ENCODE measurements at places on chromosomes 11 and 22.

DNA sequence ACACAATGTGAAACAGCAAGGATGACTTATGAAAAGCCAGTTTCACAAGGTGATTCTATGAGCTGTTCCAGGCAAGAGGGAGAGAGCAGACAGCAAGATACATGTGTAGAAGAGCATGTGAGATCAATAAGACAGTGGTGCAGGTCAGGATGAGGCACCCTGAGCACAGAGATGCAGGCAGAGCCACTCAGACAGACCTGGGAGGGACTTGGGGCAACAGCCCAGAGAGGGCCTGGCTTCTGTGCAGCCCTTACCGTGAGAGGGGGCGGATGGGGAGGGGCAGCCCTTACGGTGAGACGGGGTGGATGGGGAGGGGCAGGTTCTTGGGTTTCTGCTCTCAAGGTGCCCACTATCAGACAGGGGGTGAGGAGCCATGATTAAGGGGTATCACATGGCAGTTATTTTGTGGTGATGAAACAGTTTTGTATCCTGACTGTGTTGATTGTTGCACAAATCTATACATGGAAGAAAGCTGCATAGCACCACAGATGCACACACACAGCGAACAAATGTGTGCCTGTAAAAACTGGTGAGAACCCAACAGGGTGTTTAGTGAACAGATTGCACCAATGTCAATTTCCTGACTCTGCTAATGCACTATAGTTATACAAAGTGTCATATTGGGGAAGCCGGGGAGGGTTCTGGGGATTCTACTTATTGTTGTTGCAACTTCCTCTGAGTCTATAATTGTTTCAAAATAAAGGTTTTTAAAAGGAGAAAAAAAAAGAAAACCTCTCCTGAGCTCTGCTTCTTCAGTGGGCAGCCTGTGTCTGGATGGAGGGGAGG lies 5.2 kb upstream of the C22orf42 start:
- no peak for DNase-seq

DNA sequence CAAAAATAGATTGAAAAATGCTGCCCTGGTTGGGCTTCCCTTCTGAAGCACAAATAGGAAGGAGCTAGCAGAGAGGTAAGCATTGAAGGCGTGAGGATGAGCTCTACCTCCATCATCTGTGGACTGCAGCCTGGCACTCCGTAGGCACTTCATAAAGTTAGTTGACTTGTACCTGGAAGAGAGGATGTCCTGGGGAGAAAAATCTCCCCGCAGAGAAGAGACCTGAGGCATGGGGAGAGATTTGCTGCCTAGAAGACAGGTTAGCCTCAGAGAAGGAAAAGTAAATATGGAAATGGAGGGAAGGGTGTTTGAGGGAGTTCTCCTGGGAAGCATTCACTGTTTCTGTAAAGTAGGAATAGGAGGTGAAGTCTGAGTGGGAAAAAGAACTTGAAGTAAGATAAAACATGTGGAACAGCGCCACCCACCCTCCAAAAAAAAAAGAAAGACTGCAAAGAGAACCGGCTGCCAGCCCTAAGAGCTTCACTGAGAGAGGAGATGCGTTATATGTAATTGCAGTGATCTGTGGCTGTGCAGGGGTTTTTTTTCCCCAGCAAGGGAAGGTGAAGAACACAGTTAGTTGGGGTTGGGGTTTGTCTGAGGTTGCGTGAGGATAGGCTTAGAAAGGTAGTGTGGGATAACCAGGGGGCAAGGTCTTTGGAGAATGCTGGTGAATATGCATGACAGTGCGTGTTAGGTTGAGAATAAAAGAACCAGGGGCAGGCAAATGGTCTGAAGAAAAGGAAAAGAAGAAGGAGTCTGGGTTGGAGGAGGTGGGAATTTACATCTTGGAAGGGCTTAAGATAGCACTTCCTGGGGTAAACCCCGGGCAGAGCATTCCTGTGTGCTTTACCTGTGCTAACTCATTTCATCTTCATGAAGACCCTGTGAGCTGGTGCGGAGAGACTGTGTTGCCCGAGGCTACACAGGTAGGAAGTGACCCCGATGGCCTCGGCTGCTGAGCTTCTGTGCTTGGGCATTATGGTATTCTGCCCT lies 16.0 kb downstream of the TNRC6B start:
- no peak for DNase-seq

- DNase-seq = no peak
Measured at GRCh38 chr11:83119216-83119615, 37.7 kb upstream of the PCF11 start.

GRCh38 chr11:46363031-46363407 lies 15.8 kb downstream of the DGKZ start:
- DNase-seq = no peak

DNA sequence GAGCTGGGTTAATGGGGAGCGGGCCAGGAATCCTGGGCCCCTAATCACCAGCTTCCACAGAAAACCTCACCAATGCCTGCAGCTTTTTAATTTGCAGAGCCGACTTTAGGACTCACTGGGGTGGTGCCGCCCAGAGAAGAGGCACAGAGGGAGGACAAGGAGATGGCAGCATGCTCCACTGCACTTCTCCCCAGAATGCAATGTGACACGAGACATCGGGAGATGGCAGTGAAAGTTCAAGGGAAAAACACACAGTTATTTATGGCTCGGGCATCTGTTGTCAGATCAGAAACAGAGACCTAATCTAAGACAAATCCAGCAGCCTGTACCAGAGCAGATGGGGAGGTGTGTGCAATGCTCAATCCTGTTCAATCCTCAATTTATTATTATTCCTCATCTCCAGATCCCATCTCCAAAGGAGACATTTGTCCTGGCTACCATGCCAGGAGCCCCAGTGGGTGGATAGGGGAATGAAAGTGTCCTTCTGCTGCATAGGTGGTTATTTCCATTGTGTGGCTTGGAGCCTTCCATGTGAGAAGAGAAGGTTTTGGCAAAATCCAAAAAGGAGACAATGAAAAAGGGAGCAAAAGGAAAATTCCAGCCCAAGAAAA lies 250.0 kb downstream of the NXPE2 start:
- DNase-seq = no peak

- peak; percentile 65 for DNase-seq
Measured at GRCh38 chr11:117179048-117179999, 781 bp downstream of the SIDT2 start.

DNA sequence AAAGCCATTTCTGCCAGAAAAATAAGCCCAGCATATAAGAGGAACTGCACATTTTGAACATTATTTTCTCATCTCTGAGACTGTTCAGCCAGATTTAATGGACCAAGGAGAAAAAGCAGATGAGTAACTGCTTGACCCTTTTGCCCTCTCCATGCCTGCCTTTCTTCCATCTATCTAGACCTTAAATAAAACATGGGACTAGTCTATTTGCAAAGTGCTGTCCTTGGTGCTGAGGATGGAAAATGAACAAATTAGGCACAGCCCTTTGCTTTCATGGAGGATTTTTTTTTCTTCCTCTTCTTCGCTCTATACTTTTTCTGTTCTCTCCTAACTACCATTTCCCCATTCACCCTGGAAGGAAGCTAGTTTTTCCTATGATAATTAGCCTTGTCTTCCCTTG lies 361.3 kb downstream of the GRM5 start:
- no peak for DNase-seq

DNA sequence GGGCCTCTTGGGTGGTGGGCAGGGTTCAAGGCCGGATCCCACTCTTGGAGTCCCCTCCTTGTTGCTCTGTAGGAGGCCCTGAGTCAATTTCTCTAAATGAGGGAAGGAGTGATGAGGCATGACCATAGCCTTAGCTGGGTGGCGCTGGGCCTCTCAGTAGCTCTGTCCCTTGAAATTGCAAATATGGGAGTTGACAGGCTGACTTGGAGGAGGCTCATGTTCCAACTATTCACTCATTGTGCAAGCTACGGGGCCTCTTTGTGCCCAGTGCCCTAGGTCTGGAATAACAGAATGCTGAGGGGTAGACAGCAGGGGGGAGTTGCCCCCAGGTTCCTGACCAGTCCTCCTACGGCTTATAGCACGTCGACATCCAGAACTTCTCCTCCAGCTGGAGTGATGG lies 8.0 kb downstream of the SELENOM start:
- DNase-seq = no peak

DNA sequence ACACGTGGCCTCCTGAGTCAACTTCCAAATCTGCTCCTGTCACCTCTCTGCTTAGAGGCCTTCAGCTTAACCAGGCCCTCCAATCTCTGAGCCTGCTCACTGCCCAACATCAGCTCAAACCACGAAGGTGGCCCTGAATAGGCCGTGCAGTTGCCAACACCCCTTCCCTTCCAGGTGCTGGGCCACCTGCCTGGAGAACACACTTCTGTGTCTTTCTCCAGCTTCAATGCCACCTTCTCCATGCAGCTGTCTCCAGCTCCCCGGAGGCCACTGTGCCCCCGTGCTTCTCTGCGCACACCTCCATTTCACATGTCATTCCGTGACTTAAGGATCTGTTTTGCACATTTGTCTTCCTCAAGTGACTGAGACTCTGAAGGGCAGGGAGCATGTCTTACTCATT lies 5.3 kb downstream of the RELA start:
- DNase-seq = no peak

GRCh38 chr11:68855205-68855981 lies 13.7 kb upstream of the CPT1A start:
- DNase-seq = no peak

GRCh38 chr11:66484806-66485380 lies 4.7 kb downstream of the DPP3 start:
- DNase-seq = no peak

- DNase-seq = no peak
Measured at GRCh38 chr11:123695231-123695630, 40.8 kb upstream of the SCN3B start.

DNA sequence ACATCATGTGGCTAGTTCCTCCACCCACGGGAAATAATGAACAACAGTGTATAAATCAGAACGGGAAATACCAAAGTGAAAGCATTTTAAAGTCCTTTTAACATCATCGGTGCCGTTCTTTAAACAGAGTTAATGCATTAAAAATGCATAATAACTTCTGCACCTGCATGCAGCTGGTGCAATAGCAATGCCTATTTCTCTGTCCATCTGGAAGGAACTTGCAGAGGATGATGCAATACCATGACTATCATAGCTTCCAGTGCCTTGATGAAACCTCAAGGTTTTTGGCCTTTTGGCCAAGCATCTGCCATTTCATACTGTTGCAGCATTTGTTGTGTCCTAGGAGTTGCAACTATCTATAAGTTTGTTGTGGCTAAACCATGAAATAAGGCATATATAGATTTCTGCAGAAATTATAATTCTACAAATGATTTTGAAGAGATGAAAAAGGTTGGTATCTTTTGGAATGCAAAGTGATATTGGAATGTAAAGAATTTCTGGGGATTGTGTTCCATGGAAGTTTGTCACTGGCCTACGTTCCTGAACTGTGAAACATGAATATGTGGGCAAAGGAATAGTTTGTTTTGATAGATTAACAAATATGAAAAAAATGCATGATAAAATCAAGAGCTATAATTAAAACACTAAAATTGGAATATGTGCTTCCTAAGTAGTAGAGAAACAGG lies 9.8 kb upstream of the EIF3F start:
- DNase-seq = no peak
